ENCODE measurements at places on chromosomes 7 and 10. TPM values are rescaled to one million over a fixed set of nuclear protein-coding genes. Genes with fewer than 3 reads are reported as not detected.

The LIPN gene
- not detected for polyA plus RNA-seq

The EBLN1 gene
- not detected for polyA plus RNA-seq

The SFTPA1 gene
- not detected for polyA plus RNA-seq

DNA sequence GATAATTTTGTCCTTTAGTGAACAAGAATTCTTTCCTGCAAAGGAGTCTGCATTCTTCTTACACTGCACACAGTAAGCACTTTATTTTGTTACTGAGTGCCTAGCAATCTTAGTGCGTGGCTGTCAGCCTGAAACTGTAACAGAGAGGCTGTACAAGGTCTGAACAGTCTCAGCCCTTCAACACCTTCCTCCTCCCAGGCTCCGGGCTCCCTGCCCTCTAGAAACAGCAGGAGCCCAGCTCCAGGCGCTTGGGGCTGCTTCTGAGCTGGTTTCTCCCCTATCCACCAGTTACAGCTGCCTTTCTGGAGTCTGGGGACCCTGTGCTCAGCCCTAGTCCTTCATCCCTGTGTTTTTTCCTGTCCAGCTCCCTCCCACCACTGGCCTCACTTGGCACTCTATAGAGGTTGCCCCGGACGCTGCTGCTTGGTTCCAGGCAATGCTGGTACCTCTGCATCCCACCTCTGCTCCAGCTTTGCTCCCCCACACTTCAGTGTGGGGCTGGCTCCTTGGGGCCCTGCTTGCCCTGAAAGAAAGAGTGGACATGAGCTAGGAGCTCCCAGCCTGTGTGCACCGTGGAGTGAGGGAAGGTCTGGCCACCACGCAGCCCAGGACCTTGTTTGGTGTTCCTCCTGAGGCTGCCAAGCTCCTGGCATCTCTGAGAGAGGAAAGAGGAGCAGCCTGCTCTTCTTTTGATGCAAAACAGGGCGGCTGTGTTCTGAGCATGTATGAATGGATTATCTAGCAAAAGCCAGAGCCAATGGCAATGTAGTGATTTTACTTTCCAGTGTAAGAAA is 251.2 kb upstream of the GRB10 start:
- no peak for DNase-seq

- DNase-seq: no peak
Observed at GRCh38 chr10:44636625-44637024, 251.7 kb upstream of the CXCL12 start.

DNA sequence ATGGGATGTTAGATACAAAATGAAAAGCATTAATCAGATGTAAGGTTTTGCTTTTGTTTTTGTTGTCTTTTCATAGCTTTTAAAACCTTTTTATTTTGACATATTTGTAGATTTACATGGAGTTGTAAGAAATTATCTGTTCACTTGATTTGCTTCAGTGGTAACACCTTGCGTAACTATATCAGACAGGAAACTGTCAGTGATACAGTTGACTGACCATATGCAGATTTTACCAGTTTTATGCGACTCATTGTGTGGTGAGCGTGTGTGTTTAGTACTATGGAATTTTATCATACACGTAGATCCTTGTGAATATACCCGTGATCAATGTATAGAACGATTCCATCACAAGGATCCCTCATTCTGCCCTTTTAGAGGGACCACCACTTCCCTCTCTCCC is 701.4 kb downstream of the SUGCT start:
- DNase-seq: no peak

DNA sequence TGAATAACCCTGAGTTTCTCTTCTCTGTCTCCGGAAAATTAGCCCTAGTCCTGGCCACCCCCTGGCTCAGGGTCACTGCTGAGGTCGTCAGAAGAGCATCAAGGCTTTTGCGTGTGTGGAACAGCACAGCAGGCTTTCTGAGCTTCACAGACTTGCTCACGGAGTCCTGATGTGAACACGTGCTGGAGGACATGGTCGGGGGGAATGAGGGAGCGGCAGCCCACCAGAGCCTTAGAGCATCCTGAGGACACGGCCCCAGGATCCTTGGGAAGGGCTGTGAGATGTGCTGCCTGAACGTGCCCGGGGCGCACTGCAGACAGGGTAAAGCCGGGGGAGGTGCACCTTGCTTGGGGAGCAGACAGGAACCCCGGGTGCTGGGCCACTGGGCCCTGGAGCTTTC is 28.8 kb downstream of the TMEM120A start:
- DNase-seq: no peak

GRCh38 chr7:151368136-151368571 is 26.5 kb downstream of the NUB1 start:
- DNase-seq: peak; percentile 78

- DNase-seq: no peak
Observed at GRCh38 chr7:2792856-2793487, 51.1 kb downstream of the GNA12 start.

DNA sequence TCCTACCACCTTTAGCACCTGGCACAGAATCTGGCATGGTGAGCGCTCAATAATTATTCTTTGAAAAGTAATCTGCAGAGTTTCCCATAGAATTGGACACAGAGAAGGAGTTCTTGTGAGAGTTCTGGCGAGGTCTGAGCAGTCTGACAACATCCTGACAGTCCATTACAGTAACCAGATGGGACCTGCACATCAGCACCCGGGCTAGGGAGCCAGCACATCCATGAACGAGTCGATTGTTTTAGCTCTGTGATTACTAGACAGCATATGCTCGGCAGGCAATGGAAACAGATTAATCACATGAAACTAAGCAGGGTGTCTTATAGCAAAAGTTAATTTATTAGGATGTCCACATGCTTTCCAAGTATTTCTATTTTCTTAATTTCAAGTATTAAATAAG is 96.7 kb downstream of the SEMA3D start:
- no peak for DNase-seq

GRCh38 chr7:889025-889390 is 12.7 kb downstream of the GET4 start:
- DNase-seq: no peak

GRCh38 chr7:146206270-146206669 is 89.7 kb downstream of the CNTNAP2 start:
- no peak for DNase-seq

Data from right renal pelvis (tissue), 4 donors.